ENCODE measurements at places on chromosomes 2 and 18. TPM values are rescaled to one million over a fixed set of nuclear protein-coding genes. Genes with fewer than 3 reads are reported as not detected.

ARHGAP25 gene
- 1.4 TPM for total RNA-seq

HAUS1 gene
- 72.9 TPM for total RNA-seq

CHRNG gene
- total RNA-seq, result 3.3 TPM

STAT1 gene
- 29.1 TPM for total RNA-seq

CRYGD gene
- not detected for total RNA-seq

KIF5C gene
- 0.24 TPM for total RNA-seq

All from epithelial cell of alveolus of lung (primary cell).